Activated T-helper 1 cell treated with Interleukin-2 at 50 U/mL for 16 hours (primary cell): ENCODE measurements at places on chromosomes 6 and 20.

DNA sequence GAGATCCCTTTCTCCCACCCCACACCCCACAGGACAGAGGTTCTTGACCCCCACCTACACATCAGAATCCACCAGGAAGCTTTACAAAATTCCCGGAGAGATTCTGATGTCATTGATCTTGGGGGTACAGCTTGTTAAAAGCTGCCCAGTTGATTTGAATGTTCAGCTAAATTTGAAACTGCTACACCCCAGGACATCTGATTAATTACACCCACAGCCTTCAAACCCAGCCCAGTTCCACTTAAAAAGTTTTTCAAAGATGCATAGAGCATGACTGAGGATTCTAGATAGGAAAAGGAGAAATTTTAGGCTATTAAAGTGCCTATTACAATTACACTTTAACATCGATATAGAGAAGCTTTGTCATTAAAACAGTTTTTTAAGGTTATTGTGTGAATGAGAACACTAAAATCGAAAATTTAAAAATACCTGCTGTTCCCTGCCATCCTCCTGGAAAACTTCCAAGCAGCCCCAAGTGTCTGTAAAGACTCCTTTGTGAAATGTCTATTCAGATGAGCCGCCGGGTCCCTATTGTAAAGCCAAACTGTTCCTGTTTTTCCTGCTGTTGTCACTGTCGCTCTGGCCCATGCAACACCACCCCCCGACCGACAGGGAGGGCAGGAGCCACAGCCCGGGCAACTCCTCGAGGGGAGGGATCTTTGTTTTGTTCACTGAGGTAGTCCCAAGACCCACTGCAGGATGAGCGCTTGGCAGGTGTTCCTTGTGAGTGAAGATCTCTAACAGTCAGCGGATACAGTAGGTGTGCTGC lies 132.5 kb upstream of the PHACTR3 start:
- DNase-seq: no peak

- no peak for DNase-seq
These were observed 162.0 kb downstream of the GRM4 start for GRCh38 chr6:33983721-33984465.

GRCh38 chr6:34241351-34242215 lies 4.9 kb downstream of the HMGA1 start:
- no peak for DNase-seq

GRCh38 chr6:35320031-35320410 lies 22.3 kb upstream of the PPARD start:
- DNase-seq: no peak

DNA sequence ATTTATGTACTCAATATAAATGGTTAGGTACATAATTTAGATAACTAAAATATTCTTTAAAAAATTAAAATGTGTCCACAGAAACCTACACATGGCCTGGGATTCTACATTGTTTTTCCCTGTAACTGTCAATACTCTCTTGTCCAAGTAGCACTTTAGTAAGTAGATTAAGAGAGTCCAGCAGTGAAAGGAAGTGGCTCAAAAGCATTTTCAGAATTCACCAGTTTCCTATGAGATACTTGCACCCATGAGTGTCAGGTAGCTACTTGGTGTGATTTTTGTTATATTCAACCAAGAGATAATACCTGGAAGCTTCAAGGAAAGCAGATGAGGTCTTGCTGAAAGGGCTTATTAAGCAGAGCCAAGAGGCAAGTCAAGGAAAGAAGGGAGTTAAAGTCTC lies 126.3 kb downstream of the FYN start:
- no peak for DNase-seq

GRCh38 chr6:25710287-25710686 lies 44.3 kb upstream of the SLC17A4 start:
- no peak for DNase-seq

- DNase-seq: no peak
These were observed 113.9 kb downstream of the MBOAT1 start for GRCh38 chr6:20098267-20098876.

DNA sequence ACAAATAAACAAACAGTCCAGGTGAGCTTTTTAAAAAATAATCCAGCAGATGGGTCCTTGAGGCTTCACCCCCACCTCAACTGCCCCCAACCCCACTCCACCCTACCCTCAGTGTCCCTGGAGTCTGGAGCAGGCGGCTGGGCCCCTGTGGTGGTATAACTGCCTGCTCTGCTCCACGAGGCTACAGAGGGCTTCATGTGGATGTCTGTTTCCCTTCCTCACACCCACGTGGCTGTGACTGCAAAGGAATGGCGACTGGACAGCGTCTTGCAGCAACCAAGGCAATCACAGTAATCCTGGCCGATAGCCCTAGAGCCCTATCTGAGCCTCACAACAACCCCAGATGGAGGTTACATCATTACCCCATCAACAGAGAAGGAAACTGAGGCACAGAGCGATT lies 76.5 kb downstream of the SLC2A10 start:
- no peak for DNase-seq
